ENCODE measurements at places on chromosomes 6 and 20.

DNA sequence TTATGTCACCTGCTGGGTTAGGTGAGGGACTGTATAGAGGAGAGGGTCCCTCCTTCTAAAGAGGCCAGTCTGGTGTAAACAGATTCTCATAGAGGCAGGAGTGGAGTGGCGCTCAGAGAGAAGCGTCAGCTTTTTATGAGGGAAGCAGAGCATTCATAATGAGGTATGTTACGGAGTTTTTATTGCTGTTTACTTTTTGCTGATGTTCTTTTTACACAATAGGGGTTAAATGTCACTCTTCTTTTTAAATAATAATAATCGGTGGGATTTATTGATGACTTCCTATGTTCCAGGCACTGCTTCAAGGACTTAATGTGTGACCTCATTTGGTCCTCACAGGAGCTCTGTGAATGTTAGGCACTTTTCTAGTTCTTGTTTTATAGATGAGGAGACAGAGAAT, 79.9 kb downstream of the L3MBTL3 start:
- no peak for DNase-seq

DNA sequence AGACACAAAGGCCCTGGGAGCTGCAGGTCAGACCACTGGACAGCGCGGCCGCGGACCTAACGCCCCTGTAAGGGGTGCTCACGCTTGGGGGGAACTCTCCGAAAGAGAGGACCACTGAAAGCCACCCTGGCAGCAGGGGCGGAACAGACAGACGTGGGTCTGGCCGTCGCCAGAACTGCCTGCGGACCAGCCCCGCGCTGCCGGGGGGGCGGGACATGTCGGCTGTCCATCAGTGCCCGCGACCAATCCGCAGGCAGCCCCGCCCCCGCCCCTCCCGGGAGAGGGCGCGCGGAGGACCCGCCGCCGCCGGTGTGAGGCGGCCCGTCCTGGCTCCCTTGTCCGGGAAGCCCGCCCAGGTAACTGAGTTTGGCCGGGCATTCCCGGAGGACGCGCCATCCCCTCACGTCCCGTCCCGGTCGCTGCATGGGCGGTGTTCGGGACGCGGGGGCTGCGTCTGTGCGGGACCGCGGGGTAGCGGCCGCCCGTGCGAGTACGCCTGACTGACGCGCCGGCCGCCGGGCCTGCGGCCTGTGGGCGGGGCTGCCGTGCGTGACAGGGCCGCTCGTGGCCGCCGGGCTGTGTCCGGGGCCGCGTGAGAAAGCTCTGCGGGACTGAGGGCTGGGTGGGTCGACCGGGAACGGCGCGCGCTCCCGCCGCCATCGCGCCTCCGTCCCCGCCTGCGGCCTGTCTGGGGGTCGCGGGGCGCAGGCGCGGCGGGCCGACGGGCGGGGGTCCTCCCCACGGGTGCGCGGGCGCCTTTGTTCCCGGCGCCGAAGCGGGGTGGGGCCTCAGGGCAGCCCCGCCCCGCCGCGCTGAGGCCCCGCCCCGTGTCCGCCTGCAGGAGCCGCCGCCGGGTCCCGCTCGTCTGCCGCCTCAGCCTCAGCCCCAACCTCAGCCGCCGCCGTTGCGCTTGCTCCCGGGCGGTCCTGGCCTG, at the start of gene PLCG1:
Gene PLCG1, plus strand, starts transcription at position 864 of the 934 bp plus-strand sequence. CDS start 99 bp downstream, outside the sequence.
- DNase-seq = peak; percentile 92

DNA sequence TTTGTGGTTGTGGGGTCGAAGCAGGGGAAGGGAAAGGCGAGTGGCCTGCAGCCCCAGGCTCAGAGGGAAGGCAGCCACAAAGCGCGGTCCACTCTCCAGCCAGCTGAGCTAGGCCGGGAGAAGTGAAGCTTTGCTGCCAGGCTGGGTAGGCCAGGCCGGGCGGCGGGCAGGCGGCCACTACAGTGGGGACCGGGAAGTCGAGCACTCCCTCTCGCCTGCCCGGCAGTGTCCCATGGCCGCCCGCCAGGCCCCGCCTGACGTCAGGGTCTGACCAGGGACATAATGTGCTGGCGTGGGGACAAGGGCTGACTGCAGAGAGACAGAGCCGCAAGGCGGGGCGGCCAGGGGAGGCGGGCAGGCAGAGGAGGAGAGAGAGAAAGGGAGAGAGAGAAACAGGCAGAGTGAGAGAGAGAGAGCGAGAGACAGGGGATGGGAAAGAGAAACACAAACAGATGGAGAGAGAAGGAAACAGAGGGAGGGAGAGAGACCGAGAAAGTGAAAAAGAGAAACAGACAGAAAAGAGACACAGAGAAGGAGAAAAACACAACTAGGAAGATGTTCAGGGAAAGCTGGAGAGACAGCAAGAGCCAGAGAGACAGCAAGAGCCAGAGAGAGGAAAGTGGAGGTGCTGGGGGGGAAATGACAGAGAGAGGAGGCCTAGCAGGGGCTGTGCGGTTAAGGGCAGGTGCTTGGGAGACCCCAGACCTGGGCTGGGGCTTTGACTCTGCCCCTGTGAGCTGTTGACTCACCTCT, 94.5 kb upstream of the PTPN1 start:
- DNase-seq = peak; percentile 100

DNA sequence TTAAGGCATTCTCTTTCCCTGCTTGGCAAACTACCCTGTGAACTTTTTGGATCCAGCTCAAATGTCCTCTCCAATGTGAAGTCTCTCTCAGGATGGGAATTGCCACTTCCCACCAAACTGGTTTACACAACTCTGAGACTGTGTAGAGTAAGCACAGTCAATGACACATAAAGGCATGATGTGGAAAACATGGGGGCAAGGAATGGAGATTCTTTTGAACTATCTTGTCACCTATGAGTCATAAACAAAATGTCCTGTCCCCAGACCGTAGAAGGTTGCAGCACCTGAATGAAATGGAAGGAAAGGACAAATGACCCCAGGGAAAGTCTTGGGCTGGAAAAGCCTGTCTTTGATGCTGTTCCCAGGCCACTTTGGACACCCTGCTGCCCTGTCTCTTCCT, 11.0 kb upstream of the KIF13A start:
- DNase-seq = no peak

- no peak for DNase-seq
Observed at GRCh38 chr6:15293674-15294073, 47.8 kb downstream of the JARID2 start.

- no peak for DNase-seq
Observed at GRCh38 chr6:42627044-42627443, 63.2 kb downstream of the UBR2 start.

GRCh38 chr20:38134427-38135270, 30.4 kb downstream of the TGM2 start:
- DNase-seq = no peak

GRCh38 chr6:159077123-159077522, 32.3 kb upstream of the TAGAP start:
- DNase-seq = no peak

DNA sequence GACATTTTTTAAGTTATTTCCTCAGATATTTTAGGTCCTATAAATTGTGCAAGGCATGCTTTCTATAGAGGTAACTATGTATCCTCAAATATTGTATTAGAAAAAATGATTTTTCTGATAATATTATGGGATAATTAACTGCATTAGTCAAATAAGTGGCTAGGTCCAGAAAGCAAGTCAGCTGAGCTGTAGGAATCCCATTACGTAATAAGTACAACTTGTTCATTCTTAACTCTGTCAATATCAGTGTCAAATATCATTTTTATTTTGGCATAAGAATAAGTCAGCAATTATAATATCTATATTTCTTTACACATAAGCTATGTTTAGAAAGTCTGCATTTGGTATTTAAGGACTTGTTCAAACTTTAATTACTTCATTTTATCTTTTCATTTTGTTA, 830.9 kb upstream of the GJE1 start:
- no peak for DNase-seq

DNA sequence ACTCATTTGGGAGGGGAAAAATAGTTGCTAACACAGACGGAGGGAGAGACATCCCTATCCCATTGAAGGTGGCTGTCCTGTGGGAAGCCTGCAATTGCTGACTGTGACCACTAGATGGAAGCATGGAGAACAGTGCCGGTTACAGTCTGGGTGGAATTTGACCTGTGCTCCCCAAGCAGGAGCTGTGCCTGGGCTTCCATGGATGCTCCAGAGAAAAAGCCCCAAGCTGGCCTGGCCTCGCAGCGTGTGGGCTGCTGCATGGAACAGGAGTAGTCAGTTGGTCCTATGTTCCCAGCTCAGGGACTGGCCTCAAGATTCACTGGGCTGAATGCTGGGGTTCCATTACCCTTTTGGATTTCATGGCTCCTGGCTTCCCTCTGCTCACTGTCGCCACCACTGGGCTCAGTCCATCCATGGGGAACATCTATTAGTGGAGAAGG, 116.3 kb upstream of the CHD6 start:
- peak; percentile 61 for DNase-seq
